ENCODE measurements at places on chromosomes 12 and 14. TPM values are rescaled to one million over a fixed set of nuclear protein-coding genes. Genes with fewer than 3 reads are reported as not detected.
A peak's percentile ranks its signal among the peaks of the same experiment; 100 is the strongest.

DNA sequence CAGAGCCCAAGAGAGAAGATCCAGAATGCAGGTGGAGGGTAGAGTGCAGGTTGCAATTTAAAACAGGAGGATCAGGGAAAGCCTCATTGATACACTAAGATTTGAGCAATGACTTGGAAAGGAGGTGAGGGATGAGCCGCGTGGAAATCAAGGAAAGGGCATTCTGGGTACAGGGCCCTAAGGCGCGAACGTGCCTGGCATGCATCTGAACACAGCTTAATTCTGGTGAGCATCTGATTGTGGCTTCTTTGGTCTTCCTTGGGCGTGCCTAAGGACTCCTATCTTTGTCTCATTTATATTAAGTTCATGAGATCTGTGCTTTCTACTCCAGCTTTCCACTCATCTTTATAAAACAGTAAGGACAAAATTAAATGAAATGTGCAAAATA is 79.3 kb downstream of the NTF3 start:
- H3K4me3 ChIP-seq, result no peak overlapping the region
- no peak for DNase-seq
- H3K27me3 ChIP-seq, result no peaks in the 10 kb centered on the region
- H3K27ac ChIP-seq, result no peak overlapping the region

DNA sequence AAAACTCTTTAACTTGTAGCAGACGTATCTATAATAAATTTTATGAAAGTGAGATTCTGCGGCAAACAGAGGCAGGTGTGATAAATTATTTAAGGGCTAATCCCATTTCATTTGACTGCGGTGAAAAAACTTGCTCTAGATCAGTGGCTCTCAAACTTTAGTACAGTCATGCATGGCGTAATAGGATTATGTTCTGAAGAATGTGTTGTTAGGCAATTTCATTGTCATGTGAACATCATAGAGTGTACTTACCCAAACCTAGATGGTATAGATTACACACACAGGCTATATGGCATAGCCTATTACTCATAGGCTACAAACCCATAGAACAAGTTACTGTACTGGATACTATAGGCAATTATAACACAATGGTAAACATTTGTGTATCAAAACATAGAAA is 83.7 kb downstream of the HEATR5A start:
- H3K4me1 ChIP-seq, result peaks cover 34% of the 10 kb centered on the region
- peak; percentile 90 for DNase-seq
- peak overlapping the region; percentile 73 for H3K27ac ChIP-seq
- no peak overlapping the region for H3K4me3 ChIP-seq
- no peaks in the 10 kb centered on the region for H3K27me3 ChIP-seq

DNA sequence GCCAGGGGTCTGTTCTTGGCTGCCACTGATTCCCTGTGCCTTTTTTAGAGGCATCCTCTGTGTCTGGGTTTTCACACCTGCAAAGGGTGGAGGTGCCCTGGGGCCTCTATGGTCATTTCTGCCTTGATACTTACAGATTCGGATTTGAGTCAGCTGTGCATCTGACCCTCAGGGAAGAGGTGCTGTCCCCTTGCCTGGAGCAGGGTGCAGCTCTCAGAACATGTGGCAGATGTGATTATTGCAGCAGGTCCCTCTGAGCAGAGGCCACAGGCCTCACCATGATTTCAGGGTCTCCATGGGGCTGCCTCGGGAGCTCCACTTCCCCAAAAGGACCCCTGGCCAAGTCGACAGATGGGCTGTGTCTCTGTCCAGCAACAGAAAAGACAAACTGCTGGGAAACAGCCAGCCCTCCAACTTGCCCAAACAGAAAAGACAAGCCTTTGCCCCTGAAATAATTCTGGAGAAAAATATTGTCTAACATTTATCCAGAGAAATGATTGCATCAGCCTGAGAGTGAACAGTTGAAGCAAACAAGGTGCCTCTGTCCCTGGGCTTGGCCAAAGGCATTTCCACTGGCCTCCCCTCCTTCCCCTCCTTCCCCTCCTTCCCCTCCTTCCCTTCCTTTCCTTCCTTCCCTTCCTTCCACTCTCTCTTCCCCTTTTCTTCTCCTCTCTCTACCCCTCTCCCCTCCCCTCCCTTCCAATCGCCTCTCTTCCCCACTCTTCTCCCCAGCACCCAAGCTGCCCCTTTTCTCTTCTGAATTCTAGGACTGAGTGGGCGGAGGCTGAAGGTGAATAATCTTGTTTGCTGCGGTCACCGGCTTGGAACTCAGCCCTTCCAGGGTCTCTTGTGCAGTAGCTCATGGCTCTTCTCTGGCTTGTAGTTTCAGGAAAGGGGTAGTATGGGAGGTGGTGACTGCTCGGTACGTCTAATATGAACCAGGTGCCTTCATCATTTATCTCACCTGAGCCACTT is 676 bp downstream of the SERPINA3 start:
- H3K4me3 ChIP-seq, result no peak overlapping the region
- DNase-seq, result no peak
- no peaks in the 10 kb centered on the region for H3K27me3 ChIP-seq
- H3K27ac ChIP-seq, result no peak overlapping the region
- no peaks in the 10 kb centered on the region for H3K4me1 ChIP-seq

DNA sequence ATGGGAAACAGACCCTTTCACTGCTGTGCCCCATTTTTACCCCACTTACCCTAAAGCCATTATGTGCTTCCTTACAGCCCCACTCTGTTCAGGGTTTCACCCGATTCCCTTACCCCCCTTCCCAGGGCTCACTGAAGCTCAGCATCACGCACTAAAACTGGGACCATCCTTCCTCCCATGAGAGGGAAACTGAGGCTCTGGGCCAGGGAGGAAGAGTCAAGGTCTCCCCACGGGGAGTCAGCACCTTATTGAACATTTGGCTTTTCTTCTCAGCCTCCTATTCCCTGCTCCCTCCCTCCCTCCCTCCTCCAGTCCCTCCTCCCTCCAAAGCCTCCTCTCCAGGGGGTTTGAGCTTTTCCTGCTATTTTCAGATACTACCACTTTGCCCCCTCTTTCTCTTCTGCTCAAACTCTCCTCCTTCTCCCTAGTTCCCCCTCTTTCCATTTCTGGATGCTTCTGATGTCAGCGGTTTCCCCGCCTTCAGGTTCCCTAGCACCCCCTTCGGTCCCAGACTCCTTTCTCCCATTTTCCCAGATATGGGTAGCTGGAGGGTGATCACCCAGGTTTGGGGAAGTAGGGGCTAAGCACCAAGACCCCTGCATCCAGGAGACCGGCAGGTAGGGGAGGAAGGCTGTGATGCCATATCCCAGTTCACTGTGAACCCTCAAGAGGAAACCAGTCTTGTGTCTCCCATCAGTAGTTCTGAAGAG is 960 bp downstream of the GPR162 start:
- H3K4me3 ChIP-seq, result no peak overlapping the region
- no peaks in the 10 kb centered on the region for H3K36me3 ChIP-seq
- no peaks in the 10 kb centered on the region for H3K27me3 ChIP-seq
- H3K4me1 ChIP-seq, result peaks cover 14% of the 10 kb centered on the region
- H3K27ac ChIP-seq, result no peak overlapping the region

DNA sequence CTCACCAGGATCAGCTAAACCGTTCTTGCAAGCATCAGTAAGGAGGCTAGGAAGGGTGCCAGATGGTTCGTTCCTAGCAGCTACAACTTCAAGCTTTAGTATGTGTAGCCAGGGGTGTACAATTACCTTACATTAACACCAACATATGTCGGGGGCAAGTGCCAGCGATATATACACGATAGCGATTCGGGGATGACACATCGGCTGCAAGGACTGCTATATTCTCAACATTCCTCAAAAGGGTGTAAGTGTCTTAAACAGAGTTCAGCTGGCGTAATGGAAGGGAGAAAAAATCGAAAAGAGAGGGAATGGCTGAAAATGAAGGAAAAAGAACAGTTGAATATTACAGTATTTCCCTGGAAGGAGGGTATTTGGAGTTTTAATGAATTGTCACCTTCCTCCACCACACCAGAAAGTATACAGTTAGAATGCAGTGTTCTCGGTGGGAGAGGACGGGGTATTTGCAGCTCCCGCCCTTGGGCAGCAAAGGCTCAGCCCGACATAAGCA is 545 bp downstream of the LIMA1 start:
- H3K27me3 ChIP-seq, result no peaks in the 10 kb centered on the region
- peaks cover 19% of the 10 kb centered on the region for H3K4me1 ChIP-seq
- H3K4me3 ChIP-seq, result peak overlapping the region; percentile 85
- DNase-seq, result no peak

Gene VRTN
- not detected for total RNA-seq

Gene RPL10L
- total RNA-seq, result not detected
